ENCODE measurements at places on chromosomes 11 and 22.

DNA sequence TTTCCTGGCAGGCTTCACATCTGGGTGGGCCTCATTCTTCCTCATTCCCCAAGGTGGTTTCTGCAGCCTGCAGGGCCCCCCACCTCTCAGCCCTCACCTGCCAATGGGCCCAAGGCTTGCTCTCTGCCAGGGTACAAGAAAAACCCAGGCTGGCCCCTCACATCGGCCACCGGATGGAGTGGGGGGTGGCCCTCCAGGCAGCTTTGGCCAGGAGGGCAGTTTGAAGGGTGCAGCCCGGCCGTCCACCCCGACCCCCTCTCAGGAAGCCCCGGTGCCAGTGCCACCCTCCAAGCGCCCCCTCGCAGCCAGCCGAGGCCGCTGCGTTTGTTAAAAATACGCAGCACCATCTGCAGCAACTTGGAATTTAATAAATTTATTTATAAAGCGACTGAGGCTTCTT, 196.7 kb downstream of the CTTN start:
- no peak for DNase-seq

DNA sequence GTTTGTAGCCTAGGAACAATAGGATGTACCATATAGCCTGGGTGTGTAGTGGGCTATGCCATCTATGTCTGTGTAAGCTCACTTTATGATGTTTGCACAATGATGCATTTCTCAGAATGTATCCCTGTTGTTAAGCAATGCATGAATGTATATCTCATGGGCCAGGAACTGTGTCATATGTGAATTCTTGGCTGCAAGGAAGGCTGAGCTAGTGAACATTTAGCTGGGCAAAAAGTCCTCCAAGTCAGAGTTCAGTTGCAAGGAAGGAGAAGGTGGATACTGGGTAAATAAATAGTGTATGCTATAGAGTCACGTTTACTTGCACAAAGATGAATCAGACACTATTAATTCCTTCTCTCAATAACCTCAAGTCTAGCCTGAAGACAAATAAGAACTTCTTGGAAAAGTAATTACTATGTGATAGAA, 136.1 kb downstream of the EHF start:
- DNase-seq = no peak

- DNase-seq = no peak
Measured at GRCh38 chr11:89477175-89477574, 14.0 kb downstream of the NOX4 start.

DNA sequence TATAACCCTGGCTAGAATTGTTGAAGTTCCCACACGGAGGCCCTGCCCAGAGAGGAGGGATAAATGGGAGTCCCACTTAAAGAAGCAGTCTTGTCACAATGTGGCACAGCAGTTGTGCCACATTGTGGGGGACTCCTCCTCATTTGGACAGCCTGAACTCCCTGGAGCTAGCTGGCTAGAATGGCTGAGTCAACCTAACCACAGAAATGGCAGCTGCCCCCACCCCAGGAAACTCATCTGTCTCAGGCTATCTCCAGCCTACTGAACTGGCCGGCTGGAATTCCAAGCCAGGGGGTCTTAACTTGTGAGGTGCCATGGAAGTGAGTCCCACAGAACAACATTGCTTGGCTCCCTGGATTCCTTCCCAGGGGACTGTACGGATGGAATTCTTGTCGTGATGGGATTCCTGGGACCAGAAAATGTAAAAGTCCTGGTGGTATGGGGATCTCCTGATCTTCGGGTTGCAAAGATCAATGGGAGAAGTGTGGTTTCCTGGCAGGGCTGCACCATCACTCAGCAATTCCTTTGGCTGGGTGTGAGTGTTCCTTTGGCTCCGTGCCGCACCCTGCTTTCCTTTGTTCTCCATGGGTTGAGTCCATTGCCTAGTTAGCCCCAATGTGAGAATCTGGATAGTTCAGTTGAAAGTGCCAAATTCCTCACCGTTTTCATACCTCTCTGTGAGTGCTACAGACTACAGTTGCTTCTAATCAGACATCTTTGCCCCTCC, 791.2 kb upstream of the FAT3 start:
- no peak for DNase-seq

DNA sequence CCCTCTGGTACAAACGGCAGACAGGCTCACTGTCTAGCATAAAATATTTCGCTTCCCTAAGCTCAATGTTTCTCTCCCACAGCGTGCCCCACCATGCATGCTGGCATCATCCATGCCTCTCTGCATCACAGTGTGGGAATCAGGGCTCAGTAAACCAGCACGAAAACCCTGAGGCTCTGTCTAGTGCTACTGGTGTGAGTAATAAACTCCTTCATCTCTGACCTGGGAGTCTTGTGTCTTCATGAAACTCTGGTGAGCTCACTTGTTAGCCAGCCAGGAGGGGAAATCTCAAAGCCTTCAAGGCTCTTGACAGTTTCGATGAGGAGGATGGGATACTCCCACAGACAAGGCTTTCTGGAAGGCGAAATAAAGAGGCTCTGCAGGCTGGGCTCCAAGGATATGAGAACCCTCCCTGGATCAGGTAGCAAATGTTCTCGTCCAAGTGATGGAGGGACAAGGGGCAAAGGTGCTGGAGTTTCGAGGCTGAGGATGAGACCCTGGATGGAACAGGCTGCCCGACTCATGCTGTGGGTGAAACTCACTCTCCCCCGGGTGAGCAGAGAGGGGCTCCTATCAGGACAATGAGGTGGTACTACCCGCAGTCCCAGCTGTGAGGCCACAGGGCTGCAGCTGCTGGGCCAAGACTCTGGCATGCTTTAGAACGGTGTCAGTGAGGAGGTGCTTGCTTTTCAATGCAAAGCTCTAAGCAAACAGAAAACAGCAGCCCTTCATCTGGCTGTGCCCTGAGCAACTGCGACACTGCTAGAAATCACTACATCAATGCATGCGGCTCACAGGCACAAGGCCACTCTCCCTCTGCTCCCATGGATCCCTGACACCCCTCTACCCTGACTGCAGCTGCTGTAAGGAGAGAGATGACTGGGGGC, 69.3 kb downstream of the SHANK2 start:
- DNase-seq = no peak

- no peak for DNase-seq
Measured at GRCh38 chr11:134407321-134407828, 4.7 kb downstream of the B3GAT1 start.

DNA sequence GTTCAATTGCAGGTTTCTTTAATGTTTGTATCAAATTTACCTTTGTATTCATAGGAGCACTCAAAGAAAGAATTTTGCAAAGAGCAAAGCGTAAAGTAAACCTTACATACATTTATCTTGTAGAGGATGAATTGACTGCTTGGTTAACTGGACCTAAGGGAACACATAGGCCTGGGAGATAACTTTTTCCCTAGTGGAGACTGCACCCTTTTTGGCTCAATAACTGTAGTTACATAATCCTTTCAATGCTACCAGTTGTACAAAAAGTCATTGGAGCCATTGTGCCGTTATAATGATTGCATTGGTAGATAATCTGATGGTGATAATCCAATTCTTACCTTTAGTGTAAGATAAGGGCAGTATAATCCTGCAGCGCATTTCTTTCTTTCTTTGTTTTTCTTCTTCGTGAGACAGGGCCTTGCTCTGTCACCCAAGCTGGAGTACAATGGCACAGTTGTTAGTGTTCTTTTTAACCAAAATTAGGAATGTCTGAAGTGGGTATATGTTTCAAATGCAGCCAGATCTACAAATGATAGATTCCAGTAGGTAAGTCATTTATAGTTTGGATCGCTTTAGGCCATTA, 18.3 kb downstream of the ATG13 start:
- DNase-seq = no peak

DNA sequence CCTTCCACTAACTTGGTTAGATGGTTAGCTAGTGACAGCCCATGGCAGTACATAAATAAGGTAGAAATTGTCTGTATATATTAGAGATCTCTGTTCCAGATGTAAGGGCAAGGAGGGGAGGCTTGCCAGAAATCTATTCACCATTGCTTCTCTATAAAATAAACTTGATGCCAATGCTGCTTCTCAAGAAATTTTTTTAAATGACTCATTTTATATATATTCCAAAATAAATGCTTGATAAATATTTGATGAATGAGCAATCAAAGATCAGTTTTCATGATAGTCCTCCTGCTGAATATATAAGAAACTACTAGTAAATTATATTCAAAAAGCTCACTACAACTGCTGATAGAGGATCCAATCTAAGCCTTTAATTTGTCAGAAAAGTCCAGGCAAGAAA, 710.6 kb upstream of the CCDC179 start:
- DNase-seq = no peak

DNA sequence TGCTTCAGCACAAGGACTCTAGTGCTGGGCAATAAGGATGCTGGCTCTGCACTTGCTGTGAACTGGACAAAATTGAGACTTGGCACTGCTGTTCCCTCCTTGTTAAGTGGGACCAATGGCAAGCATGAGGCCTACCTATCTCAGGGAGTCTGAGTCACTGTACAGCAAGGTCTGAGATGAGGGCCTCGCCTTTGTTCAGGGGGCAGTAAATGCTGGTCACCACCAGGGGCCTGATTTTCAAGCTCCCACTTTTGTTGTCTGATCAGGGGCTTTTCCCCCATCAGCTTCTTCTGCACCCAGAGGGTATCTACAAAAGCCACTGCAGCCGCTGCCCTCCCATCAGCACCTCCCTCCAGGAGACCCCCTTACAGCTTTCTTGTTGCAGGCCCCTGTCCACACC, 22.8 kb downstream of the DHCR7 start:
- no peak for DNase-seq

DNA sequence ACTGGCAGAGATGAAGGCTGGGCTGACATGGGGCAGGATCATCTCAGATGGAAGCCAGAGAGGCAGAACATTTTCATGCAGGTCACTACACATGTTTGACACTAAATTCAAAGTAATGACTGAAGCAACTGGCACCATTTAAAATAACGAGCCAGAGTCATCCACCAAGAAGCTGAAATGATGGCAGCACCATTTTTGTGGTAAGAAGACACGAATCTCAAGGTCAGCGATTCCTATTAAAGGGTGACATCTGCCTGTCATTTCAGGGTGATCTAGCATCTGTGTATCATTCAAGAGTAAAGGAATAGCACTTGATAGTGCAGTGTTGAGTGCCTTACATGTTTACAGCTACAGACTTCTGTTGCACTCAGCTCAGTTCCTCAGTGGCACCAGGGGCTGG, 113.4 kb upstream of the C11orf87 start:
- no peak for DNase-seq

- DNase-seq = no peak
Measured at GRCh38 chr11:86594746-86595145, 77.7 kb downstream of the ME3 start.

GRCh38 chr11:112156956-112157766, 6.7 kb downstream of the IL18 start:
- no peak for DNase-seq

- peak; percentile 64 for DNase-seq
Measured at GRCh38 chr11:72446929-72447769, 12.8 kb upstream of the CLPB start.

- no peak for DNase-seq
Measured at GRCh38 chr11:115892016-115892415, 387.8 kb upstream of the CADM1 start.

DNA sequence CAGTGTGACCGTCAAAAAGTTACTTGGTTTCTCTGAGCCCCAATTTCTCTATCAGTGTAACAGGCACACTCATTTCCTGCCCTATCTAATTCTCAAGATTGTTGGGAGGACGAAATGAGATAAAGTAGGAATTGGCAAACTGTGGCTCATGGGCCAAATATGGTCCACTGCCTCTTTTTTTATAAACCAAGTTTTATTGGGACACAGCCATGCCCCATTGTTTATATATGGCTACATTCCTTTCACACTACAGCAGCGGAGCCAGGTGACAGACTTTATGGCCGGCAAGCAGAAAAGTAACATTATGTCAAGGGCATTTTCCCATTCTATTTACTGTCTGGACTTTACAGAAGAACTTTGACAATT, 116.7 kb upstream of the TIMP3 start:
- DNase-seq = no peak

GRCh38 chr11:123469089-123469488, 39.0 kb downstream of the GRAMD1B start:
- no peak for DNase-seq

GRCh38 chr11:14310679-14311078, 48.3 kb downstream of the RRAS2 start:
- DNase-seq = no peak

- peak; percentile 95 for DNase-seq
Measured at GRCh38 chr11:518463-519202, 11.6 kb upstream of the RNH1 start.

- DNase-seq = no peak
Measured at GRCh38 chr11:12216671-12217374, 106.4 kb downstream of the MICAL2 start.

DNA sequence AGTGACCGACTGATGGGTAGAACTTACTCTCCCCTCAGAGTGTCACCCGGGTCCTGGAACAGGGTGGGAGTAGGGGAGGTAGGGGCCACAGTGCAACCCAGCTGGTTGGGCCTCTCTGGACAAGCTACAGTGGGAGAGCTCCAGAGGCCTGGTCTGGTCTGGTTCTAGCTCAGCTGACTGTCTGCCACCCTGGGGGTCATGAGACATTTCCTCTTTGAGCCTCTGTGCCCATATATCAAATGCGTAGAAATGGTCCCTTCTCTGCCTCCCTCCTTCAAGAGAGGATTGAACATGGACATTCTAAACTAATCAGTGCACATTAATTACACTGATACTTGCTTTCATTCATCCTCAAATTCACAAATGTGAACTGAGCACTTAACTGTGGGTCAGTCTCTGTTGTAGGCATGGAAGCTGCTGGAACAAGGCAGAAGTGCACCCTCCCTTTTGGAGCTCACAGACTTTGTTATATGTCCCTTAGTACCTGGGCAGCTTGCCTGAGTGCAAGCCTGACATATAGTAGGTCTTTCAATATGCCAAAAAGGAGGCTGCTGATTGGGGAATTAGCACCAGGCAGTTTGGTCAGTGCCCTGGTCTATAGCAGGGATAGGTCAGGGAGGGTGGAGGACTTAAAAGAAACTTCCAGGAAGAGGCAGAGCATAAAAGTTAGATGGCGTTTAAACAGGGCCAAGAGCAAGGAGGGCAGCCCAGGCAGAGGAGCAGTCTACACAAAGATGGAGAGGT, 25.7 kb downstream of the ARHGEF17 start:
- no peak for DNase-seq

GRCh38 chr11:34209809-34210208, 104.4 kb downstream of the NAT10 start:
- no peak for DNase-seq

DNA sequence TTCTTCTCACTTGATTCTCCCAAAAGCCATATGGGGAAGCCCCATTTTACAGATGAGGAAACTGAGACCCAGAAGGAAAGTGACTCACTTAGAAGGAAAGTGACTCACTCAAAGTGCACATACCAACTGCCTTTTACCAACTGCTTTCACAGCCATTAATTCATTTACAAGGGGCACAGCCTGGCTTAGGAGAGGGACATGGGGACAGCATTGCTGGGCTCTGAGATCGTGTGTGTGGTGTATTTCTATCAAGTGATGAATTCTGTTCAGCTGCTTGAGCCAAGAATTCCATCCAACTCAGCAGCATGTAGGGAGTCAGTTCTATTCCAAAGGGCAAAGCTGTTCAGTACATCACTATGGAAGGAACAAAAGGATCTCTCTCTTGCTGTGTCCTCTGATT, 23.5 kb upstream of the PAK1 start:
- DNase-seq = no peak

Data from GM13977 (cell line).